ENCODE measurements at places on chromosomes 6 and 20.

GRCh38 chr6:137258170-137258569 is 39.0 kb upstream of the IFNGR1 start:
- peak; percentile 40 for DNase-seq

DNA sequence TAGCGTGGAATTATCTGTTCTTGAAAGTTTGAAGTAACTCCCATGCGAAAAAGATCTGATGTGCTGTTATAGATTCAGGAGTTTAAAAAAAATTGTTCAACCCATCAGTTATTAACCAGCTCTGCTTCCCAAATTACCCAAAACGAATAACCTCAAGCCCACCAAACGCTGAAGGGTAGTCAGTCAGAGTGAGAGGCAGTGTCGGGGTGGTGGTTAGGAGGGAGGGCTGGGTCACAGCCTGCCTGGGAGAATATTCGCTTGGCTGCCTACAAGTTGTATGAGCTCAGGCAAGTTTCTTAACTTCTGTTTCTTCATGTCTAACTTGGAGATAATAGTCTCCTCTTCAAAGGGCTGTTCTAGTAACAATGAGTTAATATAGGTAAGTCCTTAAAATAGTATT is 114.6 kb downstream of the JPH2 start:
- peak; percentile 23 for DNase-seq

GRCh38 chr20:8807480-8808201 is 261.2 kb upstream of the PLCB4 start:
- no peak for DNase-seq

DNA sequence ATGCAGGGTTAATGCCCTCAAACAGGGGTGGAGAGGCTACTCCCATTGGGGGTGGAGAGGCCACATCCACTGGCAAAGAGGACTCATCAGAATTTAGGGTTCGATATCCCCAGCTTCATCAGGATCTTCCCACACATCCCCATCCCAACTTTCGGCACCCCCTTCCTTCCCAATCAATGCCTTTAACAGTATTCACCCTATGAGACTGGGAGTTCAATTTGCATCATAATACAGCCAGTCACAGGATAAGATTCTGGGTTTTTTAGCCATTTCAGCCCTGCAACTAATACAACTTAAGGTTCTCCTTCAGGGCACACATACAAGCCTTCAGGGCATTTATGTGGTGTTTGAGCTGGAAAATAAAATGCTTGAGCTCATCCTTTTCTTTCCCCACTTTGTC is 80.9 kb downstream of the GMDS start:
- no peak for DNase-seq

- no peak for DNase-seq
Observed at GRCh38 chr6:150250826-150251225, 108.0 kb downstream of the PPP1R14C start.

GRCh38 chr6:29236060-29236459 is 65.4 kb downstream of the OR2J2 start:
- no peak for DNase-seq

DNA sequence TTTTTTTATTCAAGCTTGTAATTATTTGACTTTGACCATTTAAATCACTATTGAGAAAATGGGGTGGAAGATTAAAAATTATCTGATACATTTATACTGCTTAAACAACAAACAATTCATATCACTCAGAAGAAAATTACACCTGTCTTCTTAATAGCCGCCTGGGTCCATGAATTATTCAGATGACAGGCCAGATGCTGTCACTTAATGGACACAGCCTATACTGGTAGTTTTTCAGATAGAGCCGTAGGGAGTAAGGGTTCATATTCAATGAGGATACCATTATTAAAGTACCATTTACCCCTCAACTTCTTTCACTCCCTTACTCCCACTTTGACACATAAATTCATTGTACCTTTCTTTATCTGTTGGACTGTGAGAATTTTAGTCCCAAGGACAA is 1193.4 kb upstream of the MAP3K7 start:
- no peak for DNase-seq

DNA sequence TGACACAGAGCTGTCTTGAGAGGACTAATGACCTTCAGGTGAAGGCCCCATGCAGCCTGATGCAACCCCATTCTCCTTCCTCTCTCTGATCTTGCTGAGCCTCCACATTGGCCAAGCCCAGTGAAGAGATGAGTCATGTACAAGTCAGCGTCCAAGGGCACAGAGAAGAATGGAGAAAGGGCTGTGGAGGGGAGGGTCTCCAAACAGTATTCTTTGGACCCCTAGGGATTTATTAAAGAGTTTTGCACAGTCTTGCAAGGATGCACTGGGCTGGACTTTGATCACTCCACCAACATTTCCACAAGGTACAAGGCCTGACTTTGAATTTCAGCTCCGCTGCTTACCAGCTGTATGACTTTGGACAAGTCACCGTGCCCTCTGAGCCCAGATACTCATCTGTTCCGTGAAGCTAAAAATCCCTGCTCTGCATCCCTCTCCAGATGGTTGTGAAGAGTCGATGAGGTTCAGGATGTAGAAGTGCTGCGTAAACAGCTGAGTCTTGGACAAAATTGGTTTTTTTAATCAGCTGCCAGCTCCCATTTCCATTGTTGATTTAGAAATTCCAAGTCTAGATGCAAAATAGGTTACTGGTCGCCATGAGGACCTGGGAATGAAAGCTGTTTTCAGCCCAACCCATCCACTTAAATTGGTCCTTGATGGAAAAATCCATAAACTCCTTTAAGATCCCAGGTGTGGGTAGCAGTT is 14.1 kb upstream of the KCNG1 start:
- no peak for DNase-seq

DNA sequence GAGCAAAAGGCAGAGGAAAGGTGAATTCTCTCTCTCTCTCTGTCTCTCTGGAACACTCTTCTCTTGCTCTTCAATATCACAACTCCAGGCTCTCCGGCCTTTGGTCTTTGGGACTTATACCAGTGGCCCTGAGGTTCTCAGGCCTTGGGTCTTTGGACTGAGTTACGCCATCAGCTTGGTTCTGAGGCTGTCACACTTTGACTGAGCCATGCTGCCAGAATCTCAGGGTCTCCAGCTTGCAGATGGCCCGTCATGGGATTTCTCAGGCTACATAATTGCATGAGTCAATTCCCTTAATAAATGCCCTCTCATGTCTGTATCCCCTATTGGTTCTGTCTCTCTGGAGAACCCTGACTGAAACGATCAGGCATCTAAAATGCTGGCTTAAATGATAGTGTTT is 12.9 kb downstream of the BTN2A1 start:
- no peak for DNase-seq

DNA sequence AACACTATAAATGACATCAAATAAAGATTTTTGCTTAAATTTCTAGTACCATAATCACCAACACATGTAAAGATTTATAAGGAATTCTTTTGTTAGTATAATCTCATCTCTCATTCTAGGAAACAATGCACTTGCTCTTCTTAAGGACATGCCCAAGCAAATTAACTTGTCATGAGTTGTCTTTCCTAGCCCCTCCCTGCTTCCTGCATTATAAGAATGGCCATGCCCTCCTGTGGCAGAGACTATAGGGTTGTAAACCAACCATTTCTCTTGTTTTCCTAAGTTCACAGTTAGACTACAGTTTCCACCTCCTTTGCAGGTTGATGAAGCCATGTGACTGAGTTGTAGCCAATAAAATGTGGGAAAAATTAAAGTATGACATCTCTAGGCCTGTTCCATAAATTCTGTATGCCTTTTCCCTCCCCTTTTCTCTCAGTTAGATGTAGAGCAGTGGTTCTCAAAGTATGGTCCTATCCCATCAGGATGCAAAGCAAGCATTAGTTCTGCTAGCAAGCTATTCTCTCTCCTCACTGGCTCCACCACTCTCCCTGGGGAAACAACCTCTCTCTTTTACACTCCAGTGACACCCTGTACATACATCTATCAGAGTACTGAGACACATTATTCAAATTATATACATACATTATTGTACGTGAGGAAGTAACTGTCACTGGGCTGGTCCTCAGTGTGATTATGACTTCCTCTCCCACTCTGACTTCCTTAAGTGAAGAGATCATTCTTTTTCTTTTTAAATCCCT is 295.0 kb downstream of the PKHD1 start:
- DNase-seq, result no peak

GRCh38 chr6:166615059-166615770 is 11.8 kb downstream of the RPS6KA2 start:
- no peak for DNase-seq

- DNase-seq, result no peak
Observed at GRCh38 chr6:131776985-131777384, 30.8 kb upstream of the ENPP1 start.

DNA sequence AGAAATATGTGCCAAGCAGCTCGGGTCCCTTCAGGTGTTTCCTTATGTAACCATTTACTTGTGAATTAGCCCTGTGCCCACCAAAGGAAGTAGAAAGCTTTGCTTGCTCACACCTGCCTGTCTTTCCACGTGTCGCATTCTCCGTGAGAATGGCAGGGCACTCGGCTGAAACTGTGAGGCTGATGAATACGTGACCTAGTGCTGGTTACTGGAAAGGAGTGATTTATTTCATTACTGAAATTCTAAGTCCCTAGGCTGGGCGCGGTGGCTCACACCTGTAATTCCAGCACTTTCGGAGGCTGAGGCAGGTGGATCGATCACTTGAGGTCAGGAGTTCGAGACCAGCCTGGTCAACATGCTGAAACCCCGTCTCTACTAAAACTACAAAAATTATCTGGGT is 45.9 kb upstream of the TULP1 start:
- no peak for DNase-seq

- DNase-seq, result no peak
Observed at GRCh38 chr6:134340179-134340975, 22.5 kb upstream of the SGK1 start.

- DNase-seq, result peak; percentile 50
Observed at GRCh38 chr6:111011360-111012142, 29.7 kb downstream of the RPF2 start.

DNA sequence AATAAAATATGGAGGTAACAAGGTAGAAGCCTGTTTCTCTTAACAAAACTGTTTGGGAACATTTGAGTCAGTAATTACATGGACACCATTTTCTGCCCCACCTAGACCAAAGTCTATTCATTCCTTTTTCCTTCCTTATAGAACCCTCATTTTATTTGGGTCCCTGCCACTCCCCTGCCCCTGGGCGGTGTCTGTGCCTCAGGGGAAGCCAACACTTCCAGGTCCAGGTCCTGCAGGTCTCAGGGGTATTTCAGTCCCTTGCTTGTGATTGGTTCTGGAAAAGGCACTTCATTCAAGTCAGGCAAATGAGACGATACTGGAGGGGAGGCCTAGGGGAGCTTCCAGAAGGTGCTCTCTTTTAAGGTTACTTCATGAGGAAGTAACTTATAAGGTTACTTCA is 42.3 kb downstream of the SLC35D3 start:
- no peak for DNase-seq

DNA sequence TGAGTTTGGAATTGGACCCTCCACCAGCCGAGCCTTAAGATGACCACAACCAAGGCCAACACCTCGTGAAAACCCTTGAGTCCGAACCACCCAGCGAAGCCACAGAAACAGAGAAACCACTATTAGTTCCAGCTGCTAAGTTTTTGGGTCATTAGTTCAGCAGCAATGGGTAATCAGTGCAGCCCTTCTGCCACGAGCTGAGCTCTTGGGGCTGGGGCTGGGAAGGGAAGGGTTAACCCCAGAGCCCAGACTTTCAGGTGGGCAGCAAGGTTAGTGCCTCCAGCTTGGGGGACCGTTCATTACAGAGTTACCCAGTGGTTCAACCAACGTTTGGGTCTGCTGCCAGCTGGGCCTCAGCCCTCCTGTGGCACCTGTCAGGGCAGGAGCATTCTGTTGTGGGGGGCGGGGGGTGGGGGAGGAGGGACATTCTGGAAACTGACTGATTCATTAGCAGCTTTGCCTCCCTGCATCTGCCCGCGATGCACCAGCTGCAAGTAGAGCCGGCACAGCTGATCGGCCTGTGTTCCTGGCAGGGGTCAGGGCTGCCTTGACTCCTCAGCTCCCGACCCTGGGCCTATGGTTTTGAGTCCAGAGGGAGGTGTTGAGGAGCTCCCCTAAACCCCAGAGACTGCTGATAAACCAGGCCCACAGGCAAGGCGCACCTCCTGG is 52.7 kb downstream of the TGM2 start:
- DNase-seq, result no peak

DNA sequence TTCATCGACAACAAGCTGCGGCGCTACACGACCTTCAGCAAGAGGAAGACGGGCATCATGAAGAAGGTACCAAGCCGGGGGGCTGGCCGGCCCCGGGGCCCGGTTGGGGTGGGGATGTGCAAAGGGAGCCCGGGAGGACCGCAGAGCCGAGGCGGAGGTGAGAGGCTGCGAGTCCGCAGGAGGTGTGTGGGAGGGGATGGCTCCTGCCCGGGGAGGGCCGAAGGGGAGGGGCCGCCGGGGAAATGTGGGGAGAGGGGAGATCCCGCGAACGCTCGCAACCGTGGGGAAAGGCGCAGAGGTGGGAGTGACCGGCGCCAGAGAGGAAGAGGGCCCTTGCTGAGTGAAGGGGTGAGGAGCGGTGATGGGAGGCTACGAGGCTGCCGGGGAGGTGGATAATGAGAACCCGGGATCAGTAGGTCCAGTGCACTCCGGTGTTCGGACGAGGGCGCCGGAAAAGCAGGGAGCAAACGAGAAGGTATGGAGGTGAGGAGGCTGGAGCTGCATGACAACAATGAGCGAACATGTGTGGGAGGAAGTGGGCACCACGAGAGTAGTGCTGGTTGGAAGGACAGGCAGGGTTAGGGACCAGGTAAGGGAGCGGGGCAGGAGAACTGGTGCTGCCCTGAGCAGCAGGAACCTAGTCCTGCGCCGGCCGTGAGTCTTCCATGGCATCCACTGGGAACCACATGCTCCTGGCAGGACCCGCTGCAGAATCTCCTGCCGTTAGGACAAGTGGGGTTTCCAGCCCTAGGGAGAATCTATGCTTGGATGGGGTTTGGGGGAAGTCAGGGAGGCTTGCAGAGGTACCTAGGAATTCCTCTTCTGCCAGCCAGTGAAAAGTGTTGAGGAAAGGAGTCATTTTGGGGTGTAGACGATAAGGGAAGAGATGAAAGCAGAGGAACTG is 1.3 kb downstream of the SRF start:
- DNase-seq, result peak; percentile 52

- no peak for DNase-seq
Observed at GRCh38 chr20:57252559-57253162, 13.8 kb downstream of the BMP7 start.

DNA sequence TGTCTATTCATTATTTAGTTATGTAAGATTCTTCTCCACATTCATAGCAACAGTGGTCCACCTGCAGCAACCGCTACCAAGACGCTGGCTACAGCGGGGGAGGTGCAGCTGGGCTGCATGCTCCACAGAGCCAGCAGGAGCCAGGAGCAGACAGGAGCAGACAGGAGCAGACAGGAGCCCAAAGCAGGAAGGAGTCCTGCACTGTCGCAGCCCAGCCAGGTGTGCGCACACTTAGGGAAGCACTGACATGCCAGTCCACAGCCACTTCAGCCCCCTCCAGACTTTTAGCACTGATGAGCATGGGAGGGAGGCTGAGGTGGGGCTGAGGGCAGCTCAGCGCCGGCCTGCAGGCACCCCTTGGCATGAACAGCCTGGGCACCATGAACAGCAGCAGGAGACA is 19.6 kb downstream of the KIF16B start:
- DNase-seq, result no peak

DNA sequence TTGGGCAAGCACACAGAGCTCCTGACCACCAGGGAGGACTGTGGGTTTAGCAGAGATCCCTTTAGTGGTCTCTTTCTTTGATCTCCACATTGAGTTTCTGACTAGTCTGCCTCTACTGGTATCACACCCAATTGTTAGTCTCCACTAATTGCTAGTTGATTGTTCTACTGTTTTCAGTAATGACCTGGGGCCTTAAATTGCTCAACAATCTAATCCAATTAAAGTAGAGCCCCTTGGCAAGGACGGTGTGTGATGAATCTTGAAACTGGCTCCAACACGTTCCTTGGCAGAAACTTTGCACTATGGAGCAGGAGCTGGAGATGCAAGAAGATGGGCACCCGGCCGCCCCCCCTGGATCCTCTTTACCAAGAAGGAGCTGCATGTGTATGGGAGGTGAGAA is 12.3 kb downstream of the FAM50B start:
- DNase-seq, result no peak

Data from GM12865 (cell line).